Germinal center (tissue), 1 donor: ENCODE measurements at places on chromosomes 5 and 9.

- no peak for DNase-seq
Measured at GRCh38 chr5:150541895-150542294, 34.0 kb downstream of the NDST1 start.

DNA sequence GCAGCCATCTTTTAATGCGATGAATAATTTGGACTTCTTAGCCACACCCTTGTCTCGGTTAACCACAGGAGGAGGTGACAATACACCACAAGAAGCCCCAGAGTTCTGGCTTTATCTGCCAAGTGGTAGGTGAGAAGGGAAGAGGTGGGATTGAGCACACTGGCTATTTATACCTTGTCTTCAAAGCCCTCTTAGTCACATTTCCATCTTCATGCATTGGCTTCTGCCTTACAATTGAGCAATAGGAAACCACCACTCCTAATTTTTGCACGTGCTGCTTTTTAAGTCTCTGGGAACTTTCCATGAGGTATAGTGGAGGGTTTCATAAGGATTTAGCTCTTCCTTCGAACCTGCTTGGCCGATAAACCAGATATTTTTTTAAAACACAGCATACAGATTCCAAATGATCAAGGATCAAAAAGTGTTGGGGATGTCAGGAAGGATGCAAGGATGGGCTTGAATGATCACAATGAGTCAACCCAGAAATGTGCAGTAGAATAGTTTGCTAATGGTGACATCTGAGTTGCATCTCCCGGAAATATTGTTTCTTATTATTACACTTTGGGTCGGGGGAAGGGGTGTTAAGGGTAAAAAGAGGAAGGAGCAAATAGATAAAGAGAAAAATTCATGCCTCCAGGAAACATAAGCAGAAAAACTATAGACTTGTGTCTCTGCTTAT lies 25.5 kb downstream of the PLAC8L1 start:
- no peak for DNase-seq

DNA sequence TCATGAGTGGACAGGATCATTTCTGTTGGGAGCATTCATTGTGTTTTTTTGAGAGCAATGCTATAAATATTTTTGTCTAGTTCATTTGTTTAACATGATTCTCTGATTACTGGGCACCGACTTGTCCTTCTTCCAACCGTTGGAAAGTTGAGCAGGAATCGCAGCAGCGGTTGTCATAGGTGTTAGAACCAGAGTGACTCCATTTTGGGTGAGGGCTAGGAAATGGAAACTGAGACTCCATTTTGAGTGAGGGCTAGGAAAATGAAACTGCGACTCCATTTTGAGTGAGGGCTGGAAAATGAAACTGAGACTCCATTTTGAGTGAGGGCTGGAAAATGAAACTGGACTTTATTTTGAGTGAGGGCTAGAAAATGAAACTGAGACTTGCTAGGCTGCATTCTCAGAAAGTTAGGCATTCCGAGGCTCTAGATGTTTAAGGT lies 100.6 kb downstream of the ICE1 start:
- no peak for DNase-seq

GRCh38 chr5:171927345-171927941 lies 79.0 kb downstream of the FBXW11 start:
- DNase-seq = peak; percentile 10

DNA sequence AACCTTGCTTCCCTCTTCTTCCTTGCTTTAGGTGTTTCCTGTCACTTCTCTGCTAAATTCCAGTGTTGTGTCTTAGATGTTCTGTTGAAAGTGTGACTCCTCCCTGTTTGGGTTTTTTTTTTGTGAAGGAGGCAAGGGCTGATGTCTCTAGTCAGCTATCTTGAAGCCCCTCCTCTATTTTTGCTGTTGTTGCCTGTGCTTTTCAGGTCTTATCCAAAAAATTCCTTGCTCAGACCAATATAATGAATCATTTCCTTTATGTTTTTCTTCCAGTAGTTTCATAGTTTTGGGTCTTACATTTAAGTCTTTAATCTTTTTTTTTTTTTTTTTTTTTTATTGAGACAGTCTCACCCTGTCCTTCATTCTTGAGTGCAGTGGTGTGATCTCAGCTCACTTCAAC lies 22.3 kb downstream of the RIC1 start:
- no peak for DNase-seq
